ENCODE measurements at places on chromosomes 16 and 17.

- ATAC-seq = peak; percentile 59
These were observed 32.9 kb downstream of the TRARG1 start for GRCh38 chr17:1312261-1312870.

- no peak for ATAC-seq
These were observed 14.7 kb upstream of the SEZ6 start for GRCh38 chr17:29020576-29020975.

- peak; percentile 77 for ATAC-seq
These were observed at the start of gene NETO2 for GRCh38 chr16:47143677-47144558. TSS of gene NETO2 (minus strand) at chr16:47143945. CDS start at chr16:47143612, 333 bp downstream.

DNA sequence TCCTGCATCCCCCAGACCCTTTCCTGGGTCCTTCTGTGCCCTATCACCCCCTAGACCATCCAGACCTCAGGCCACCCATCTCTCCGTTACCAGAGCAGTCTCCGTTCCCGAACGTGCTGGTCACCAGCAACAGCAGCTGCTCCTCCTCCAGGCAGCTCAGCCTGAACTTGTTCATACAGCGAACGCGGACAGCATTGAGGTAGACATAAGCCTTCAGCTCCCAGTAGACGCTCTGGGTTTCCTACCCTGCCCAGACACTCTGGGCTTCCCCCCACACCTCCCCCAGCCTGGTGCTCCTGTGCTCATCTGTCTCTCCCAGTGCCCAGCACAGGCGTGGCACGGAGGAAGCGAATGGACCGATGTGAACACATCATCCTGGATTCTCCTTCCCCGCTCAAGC lies 41.6 kb upstream of the RNFT1 start:
- ATAC-seq = no peak

- ATAC-seq = no peak
These were observed 35.5 kb upstream of the HLF start for GRCh38 chr17:55229276-55229675.

- ATAC-seq = no peak
These were observed 3.3 kb downstream of the IGFALS start for GRCh38 chr16:1790261-1790610.

DNA sequence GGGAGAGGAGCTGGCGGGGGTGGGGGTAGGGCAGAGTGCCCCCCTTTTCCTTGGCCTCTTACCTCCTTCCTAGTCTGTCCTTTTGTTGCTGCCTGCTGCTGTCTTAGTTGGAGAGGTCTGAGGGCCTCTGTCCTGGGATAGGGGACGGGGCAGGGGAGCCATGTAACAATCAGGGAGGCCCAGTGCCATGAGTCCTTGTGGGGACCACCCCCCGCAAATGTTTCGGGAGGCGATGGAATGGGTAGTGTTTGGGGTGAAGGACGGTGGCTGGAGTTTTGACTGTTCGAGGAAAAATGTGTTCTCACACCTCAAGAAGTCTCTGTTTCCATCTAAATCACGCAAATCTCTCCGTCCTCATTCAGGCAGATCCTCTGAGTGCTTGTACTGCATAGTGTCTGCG lies 99.0 kb downstream of the OR1D5 start:
- ATAC-seq = no peak

GRCh38 chr17:40315678-40316570 lies 6.9 kb downstream of the RARA start:
- no peak for ATAC-seq

- ATAC-seq = peak; percentile 25
These were observed 1.0 kb downstream of the LITAF start for GRCh38 chr16:11585460-11586377.

- ATAC-seq = no peak
These were observed 32.7 kb downstream of the STAT5B start for GRCh38 chr17:42243493-42243982.

DNA sequence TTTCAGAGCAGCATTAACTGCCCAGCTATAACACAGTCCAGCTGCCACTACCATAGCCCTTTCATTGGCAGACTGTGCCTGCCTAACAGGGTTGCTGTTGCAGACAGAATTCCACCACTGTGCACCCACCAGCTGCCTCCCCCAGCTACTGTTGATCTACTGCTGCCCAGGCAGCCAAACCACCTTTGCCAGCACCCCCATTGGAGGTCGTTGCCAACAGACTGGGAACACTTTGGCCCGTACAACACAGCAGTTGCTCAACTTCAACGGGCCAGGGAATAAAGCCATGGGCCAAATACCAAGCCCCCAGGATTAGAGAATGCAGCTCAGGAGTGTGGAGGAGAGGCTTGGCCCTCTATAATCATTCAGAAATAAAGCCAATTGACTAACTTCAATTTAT lies 473.6 kb downstream of the CDH11 start:
- ATAC-seq = no peak

- no peak for ATAC-seq
These were observed 308.4 kb downstream of the ABCC12 start for GRCh38 chr16:47847220-47847970.

DNA sequence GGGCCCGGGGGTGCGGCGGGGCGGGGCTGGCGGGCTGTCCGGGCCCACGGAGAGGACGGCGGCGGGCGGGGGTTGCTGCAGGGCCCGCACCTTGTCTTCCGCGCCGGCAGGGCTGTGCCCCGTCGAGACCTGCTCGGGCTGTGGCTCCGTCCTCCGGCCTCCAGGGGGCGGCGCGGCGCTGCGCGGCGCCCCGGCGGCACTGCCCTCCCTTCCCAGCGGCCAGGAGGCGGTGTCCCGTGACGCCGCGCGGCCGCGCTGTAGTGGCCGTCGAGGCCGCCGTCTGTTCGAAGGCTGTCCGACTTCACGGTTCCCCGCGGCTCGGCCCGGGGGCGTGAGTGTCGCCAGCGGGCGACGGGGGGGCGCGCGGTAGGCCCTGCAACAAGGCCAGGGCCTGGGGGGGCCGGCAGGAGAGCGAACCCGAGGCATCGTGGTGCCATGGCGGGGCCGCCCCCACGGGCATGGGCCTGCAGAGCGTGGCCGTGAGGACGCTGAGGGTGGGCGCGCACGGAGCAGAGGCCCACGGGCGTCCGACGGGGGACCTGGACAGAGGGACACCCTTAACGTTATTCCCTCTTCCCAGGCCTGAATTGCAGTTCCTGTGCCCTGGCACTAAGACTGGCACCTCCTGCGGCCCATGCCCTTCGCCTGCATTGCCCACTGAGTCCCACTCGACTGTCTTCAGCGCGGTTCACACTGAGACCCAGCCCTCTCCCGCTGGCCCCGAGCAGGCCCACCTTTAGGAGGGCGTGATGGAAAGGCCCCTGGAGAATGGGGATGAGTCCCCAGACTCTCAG lies at the start of gene PLEKHG4:
PLEKHG4 (plus strand) TSS at position 237 of the 794 bp plus-strand sequence; CDS start at position 750, 513 bp downstream.
- ATAC-seq = peak; percentile 88

- ATAC-seq = no peak
These were observed 199.4 kb downstream of the TANC2 start for GRCh38 chr17:63165400-63165799.

DNA sequence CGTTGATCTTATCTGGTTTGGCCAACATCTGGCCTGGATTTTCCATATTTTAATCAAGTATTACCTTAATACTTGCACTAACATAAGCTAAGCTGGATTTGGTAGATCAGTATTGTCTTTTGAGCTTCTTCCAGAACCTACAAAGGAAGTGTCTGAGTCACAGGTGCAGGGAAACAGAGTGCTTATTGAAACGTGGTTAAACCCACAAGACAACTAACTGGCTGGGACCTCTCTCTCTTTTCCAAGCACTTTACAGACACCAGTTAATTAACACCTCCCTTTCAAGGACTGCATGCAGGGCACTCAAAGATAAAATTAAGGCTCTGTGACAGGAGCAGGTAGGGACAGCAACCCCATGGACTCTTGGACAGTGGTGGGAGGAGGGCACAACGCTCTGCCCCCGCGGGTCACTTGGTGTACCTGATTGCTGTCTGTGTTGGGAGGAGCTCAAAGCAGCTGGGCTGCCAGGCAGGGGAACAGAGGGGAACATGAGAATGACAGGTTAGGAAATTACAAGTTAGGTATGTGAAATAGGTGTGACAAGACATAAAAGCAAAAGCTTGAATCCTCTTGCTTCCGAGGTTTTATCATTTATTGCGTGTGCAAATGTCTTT lies 133.7 kb upstream of the MON1B start:
- ATAC-seq = no peak

DNA sequence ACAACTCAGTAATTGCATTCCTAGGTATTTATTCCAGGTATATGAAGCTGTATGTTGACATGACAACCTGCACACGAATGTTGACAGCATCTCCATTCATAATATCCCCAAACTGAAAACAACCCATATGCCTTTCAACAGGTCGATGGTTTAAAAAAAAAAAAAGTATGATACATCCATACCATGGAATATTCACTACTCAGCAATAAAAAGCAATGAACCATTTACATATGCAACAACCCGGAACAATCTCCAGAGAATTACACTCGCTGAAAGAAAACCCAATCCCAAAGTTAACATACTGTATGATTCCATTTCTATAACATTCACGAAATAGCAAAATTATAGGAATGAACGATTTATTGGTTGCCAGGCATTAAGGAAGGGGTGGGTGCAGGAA lies 53.3 kb upstream of the DNAH9 start:
- ATAC-seq = no peak

GRCh38 chr17:76034428-76035350 lies 7.6 kb upstream of the EVPL start:
- peak; percentile 77 for ATAC-seq

- no peak for ATAC-seq
These were observed 7.9 kb downstream of the KCTD5 start for GRCh38 chr16:2689968-2690801.

DNA sequence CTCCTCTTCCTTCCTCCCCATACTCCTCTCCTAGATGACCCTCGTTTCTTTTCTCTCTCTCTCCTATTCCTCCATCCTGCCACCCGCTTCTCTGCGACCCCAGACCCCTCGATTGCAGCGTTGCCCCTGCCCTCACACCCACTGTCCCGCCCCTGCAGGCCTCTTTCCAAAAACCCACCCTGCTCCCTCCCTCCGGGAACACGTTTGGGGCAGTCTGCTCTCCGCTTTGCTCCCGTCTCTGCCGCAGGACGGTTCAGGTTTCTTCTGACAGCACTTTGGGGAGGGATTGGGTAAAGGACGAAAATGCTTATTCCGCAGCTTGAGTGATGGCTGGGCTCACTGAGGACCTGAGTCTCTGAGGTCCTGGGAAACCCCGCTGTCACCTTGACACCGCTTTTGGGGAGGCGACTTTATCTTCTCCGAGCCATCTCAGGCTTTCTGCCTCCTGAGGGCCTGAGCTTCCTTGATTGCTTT lies 690 bp downstream of the NDE1 start:
- ATAC-seq = no peak

- peak; percentile 80 for ATAC-seq
These were observed at the start of gene RPRML for GRCh38 chr17:46979147-46979863. TSS of gene RPRML (minus strand) at chr17:46979253. CDS start at chr17:46979007, 246 bp downstream.

GRCh38 chr16:3819746-3820724 lies 60.5 kb downstream of the CREBBP start:
- ATAC-seq = peak; percentile 52

- no peak for ATAC-seq
These were observed 96.2 kb downstream of the PGS1 start for GRCh38 chr17:78474614-78475146.

- no peak for ATAC-seq
These were observed 88.8 kb upstream of the ANKFN1 start for GRCh38 chr17:56064506-56064905.

DNA sequence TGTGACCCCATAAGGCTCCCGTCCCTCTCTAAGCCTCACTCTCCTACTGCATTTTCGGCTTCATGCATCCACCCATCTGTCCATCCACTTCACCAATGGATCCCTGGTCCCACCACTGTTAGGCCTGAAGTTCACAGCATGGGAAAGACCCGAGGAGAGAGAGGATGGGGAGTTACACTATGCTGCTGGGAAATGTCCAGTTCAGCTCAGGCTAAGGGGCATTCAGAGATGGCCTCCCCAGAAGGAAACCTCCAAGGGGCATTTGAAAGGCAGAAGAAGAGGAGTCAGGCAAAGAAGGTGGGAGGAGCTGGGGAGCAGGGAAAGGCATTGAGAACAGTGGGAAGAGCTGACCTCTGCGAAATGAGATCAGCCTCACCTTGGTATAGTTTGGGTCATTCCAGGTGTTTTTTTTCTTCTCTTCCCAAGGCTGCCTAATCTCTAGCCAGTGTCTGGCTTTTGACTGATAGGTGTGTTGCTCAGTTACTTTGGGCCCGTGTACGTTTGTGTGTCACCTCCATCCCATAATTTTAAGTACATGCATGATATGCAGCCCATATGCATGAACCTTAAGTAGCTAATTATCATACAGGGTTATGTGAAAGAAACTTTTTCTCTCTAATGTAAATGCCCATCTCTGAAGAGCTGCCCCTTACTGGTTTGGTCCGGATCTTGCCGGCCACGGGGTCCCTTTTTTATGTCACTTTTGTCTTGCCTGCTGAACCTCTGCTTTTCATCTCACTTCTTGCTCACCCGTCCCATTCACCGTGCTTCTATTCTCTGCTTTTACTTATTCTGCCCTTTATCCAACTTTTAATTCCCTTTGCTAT lies 11.6 kb upstream of the DRC7 start:
- no peak for ATAC-seq

DNA sequence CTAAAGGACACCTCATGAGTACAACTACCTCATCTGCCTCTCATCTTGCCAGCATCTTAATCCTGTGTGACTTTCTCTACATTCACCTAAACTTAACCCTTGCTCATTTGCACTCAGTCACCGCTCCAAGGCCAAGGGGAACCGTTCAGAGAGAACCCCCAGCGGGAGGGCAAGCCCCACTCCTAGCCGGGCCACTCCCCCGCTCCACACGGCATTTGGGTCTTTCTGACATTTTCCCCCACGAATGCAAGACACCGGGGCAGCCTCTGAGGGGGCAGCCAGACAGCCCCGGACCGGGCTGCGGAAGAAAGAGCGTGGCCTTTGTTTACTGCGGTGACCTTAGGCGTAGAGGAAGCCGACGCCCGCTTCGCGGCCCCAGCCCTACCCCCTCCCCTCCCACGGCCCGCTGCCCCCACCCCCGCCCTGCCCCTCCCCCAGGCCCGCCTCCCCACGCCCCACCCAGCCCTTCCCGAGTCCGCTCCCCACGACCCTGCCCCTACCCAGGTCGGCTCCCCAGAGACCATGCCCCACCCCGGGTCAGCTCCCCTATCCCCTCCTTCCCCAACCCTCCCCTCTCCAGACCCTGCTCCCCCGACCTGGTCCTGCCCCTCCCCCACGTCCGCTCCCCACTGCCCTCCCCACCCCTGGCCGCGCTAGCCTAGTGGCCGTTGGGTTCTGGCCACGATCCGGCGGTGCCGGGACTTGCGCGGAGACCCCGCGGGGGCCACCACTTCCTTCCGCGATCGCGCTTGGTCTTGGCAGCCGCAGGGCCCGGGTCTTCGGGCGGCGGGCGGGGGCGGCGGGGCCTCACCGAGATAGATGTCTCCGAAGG lies 789 bp downstream of the CSNK1D start:
- ATAC-seq = peak; percentile 19

GRCh38 chr17:45929344-45929743 lies 35.0 kb downstream of the MAPT start:
- no peak for ATAC-seq

- ATAC-seq = no peak
These were observed 5.6 kb downstream of the RCVRN start for GRCh38 chr17:9899280-9900043.
